ENCODE measurements at places on chromosomes 12 and 14.

DNA sequence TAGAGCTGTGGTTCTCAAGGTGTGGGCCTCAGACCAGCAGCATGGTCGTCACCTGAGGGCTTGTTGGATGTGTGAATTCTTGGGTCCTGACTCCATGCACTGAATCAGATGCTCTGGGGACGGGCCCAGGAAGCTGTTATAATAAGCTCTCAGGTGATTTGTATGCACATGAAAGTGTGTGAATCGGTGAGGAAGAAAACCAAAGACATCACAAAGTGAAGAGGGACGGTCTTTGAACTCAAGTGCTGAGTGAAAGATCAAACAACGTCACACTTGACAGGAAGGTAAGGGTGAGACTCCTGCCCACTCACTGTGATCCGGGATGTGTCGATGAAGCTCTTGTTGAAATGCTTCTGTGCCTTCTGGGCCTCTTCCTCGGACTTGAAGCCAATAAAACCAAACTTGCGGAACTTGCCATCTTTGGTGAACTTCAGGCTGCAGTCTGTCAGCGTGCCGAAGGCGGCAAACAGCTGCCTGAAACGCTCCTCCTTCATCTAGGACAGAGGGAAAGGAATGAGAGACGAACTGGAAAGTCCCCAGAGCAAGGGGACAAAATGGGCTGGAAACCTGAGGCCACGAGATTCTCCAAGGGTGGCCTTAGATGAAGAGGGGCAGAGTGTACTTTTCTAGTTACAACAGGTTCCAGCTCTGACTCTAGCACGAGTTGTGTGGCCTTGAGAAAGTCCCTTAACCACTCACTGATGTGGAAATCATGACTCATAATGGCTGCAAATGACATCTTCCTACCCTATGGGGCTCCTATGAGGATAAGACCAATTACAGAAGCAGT, 4.0 kb downstream of the RBM19 start:
- no peak for DNase-seq

GRCh38 chr12:124191966-124192365, 102.9 kb upstream of the RFLNA start:
- DNase-seq = no peak

DNA sequence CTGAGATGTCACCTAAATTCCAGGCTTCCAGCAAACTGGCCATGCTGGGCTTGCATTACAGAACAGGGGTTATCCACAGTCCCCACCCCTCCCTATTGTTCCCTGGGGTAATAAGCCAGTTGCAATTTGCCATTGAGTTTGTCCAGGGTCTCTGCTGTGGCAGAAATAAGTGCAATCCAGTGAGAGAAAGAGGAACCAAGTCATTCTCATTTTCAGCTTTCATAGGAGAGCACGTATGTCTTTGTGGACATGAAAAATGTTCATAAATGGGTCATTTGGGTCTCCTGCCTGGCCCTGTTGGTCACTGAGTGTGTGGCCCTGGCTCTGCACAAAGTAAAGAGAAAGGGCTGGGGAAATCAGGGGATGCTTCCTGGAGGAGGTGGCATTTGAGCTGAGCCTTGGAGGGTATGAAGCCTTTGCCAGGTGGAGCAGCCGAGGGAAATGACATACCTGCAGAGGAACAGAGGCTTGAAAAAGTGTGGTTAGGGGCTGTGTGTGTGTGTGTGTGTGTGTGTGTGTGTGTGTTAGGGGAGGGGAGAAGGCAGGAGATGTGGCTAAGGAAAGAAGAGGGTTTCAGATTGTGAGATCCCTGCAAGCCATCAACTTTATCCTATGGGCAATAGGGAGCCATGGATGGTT, 29.3 kb downstream of the CMKLR1 start:
- no peak for DNase-seq

DNA sequence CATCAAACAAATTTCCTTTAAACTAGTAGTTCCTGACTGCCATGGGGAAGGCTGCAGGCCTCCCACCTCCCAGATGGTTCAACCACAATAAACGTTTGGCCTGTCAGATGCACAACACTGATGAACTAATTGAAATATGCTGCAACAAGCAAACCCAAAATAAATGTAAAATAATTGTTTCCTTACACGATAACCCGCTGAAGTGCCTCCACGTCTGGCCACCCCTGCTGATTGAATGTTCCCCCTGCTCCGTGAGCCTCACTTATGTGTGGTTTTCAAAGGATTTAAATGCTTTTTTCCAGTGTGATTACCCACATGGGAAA, 8.4 kb downstream of the PITPNM2 start:
- no peak for DNase-seq

- no peak for DNase-seq
Observed at GRCh38 chr14:75011356-75011994, 8.8 kb downstream of the EIF2B2 start.

DNA sequence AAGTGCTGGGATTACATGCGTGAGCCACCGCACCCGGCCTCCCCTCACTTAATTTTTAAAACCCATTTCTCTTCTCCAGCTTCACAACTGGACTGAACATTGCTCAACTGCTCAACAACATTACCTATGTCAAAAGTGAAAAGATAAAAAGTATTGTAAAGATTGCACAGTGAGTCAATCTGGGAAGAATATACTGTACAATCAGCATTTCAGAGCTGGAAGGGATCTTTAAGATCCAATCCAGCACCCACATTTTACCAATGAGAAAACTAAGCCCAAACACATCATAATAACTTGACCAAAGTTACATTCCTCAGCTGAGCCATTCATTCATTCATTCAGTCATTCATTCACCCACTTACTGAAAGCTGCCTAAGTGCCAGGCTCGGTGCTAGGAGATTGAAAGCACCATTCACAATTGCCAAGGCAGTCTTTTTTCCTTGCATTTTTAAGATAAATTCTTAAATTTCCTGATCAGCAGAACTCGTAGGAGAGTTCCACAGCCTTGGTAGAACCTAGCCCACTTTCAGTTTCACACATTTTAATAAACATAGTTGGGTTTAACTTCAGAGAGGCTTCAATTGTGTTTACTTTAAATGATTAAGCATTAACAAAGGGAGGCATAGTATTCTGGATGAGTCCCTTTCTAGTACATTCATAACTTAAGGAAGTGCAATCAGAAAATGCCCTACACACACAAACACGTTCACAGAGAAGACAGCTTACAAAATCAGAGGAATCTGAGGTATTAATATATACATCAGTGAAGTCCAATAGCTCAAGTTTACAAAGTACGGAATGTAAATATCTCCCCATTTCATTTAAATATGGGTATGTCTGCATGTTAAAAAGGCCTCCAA, 3.0 kb downstream of the GALNT4 start:
- no peak for DNase-seq

GRCh38 chr14:106455026-106455425, 928.6 kb downstream of the TMEM121 start:
- no peak for DNase-seq

DNA sequence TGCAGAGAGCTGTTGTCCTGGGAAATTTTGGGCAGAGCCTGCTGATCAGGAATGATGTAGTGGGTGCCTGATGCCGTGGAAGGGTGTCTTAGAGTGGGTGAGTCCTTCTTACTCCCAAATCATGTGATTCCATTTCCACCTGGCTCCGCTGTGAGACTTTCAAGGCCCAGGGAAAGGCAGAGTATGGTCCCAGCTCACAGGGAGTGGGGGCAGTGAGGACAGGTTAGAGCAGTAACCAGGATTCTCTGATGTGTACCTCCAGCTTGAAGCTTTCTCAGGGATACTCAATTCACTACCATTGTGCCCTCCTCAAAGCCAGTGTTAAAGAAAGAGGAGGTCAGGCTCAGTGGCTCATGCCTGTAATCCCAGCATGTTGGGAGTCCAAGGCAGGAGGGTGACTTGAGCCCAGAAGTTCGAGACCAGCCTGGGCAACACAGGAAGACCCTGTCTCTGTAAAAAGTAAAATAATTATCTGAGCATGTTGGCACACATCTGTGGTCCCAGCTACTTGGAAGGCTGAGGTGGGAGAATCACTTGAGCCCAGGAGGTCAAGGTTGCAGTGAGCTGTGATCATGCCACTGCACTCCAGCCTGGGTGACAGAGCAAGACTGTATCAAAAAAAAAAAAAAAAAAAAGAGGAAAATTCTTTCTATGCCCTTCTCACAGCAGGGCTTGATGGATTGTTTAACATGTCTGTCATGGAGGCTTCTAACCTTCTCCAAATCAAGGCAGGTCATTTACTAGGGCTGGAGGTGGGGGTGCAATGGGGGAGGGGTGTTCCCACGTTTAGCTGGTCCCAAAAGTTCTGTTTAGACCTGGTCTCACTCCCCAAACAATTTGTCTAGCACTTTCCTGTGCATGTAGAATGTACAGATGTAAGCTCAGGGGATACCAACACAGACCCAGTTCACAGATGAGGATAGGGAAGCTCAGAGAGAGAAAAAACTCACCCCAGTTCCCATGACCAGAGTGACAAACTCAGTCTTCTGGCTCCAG, 12.5 kb upstream of the IQSEC3 start:
- DNase-seq = no peak

DNA sequence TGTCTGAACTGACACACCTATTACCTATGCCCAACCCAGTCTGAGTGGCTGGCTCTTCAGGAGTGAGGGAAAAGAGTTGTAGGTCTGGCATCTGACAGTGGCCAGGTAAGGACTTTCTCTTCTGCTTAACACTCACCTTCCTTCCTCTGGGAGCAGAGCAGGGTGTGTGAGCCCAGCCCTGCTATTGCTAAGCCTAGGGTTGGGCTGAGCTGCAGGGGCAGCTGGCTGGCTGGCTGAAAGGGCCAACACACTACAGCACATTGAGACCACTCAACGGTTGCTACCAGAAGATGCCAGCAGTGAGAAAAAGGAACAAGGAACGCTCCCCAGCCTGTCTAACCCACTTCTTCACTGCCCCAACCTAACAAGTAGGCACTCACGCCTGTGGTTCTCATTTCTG, 201.2 kb downstream of the DPF3 start:
- DNase-seq = no peak

DNA sequence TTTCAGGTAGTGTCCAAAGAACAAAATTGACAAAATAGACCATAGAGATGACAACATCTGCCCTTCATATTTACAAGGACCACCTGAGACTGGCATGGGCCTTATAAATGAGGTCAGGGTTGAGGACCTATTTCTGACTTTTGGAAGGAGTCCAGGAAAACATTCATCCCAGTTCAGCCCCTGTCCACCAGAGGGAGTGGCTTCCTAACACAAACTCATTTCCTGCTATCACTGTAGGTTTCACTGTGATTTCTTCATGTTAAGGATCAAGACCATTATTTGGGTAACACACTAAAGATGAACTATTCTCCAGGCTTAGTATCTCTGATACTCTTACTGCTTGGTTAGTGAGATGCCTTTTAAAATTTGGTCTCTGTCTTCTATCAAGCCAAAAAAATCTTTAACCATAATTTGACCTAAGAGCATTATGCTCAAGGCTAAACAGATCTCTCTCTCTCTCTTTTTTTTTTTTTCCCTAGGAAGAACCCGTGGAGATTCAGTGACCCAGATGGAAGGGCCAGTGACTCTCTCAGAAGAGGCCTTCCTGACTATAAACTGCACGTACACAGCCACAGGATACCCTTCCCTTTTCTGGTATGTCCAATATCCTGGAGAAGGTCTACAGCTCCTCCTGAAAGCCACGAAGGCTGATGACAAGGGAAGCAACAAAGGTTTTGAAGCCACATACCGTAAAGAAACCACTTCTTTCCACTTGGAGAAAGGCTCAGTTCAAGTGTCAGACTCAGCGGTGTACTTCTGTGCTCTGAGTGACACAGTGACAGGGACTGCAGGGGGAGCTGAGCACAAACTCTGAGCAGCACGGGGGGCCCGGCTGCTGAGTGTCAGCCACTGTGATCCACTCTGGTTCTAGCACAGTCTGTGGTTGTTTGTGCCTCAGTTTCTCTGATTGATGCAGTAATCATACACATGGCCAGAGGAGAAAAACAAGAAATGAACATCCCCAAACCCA, 267.6 kb upstream of the OR4E1 start:
- no peak for DNase-seq

DNA sequence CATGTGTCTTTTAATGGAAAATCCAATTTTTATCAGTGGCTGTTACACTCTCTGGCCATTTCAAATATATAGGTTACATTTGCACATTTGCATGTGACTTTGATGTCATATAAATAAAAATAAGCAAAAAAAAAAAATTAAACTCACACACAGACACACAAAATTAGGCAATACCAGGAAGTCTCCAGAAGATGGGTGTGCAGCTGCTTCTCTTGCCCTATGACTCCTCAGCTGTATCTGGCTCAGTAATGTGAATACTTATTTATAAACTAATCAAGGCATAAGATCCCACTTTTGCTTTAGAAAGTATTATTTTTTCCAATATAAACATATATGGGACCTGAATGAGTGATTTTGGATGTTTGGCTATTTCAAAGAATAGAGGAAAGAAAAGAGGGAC, 461.1 kb downstream of the LRIG3 start:
- no peak for DNase-seq

DNA sequence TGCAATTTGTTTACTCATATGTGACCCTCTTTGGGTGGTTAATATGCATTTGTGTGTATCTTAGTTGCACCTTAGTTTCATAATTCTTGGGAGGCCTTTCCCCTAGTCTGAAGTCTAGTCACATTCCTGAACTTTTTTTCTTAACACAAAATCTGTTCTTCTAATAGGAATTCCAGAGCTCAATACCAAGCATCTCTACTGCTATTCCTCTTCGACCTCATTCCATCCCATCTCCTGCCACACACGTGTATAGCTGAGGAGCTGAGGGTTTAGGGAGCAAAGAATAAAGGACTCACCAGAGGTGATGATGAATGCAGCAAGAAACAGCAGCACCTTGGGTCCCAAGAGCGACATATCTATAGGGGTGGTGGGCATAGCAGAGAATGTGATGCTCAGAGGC, 875 bp downstream of the MFAP5 start:
- DNase-seq = no peak

GRCh38 chr14:106276326-106277267, 750.2 kb downstream of the TMEM121 start:
- DNase-seq = no peak

GRCh38 chr14:29734732-29735131, 192.9 kb downstream of the PRKD1 start:
- no peak for DNase-seq

- peak; percentile 31 for DNase-seq
Observed at GRCh38 chr14:104826189-104826860, 25.4 kb downstream of the ZBTB42 start.

DNA sequence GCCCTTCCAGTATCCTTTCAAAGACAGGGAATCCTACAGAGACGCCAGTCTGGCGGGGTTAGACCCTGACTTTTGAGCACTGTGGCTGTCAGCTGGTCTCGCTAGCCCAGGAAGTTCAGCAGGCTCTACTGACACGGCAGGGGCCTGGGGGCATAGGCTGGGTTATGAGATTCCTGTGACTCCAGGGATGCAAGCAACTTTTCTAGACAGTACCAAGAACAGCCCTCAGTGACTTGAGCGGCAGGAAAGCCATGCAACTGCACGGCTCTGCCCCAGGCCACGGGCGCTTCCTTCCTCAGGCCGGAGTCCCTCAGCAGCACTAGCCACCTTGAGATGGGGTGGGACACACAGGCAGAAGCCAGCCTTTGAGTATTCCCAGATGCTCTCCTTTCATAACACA, 5.1 kb upstream of the SIVA1 start:
- no peak for DNase-seq

- DNase-seq = no peak
Observed at GRCh38 chr14:76351941-76352340, 24.0 kb upstream of the ESRRB start.
